ENCODE measurements at places on chromosomes 4 and X.

GRCh38 chrX:252957-253291 is 28.3 kb upstream of the PLCXD1 start:
- no peak for DNase-seq

GRCh38 chrX:17826609-17827496 is 34.2 kb downstream of the RAI2 start:
- DNase-seq = no peak

GRCh38 chr4:3294401-3295241 is 1.8 kb downstream of the RGS12 start:
- peak; percentile 85 for DNase-seq

DNA sequence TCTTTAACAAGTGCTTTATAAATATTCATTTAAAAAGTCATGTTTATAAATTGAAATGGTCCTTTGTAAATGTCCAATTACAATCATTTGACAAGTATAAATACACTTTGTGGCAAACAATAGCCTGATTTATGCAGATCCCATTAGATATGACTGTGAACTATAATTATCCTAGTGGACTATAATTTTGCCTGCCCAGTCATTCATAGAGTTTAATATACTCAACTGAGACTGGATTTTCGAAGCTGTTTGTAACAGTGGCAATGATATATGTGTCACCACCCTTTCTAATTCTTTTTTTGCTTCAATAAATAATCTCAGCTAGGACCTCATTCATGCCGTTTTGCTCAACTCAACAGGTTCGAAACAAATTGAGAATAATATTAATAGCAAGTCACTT is 732.0 kb downstream of the PCDH18 start:
- DNase-seq = no peak

GRCh38 chr4:101801958-101802357 is 11.4 kb downstream of the BANK1 start:
- no peak for DNase-seq

- no peak for DNase-seq
These were observed 42.9 kb downstream of the FAT4 start for GRCh38 chr4:125357675-125358074.

DNA sequence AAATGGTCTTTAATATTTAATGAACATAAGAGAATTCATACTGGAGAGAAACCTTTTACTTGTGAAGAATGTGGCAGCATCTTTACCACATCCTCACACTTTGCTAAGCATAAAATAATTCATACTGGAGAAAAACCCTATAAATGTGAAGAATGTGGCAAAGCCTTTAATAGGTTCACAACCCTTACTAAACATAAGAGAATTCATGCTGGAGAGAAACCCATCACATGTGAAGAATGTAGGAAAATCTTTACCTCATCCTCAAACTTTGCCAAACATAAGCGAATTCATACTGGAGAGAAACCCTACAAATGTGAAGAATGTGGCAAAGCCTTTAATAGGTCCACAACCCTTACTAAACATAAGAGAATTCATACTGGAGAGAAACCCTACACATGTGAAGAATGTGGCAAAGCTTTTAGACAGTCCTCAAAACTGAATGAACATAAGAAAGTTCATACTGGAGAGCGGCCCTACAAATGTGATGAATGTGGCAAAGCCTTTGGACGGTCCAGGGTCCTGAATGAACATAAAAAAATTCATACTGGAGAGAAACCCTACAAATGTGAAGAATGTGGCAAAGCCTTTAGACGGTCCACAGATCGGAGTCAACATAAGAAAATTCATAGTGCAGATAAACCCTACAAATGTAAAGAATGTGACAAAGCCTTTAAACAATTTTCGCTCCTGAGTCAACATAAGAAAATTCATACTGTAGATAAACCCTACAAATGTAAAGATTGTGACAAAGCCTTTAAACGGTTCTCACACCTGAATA is 35.6 kb downstream of the ZNF141 start:
- no peak for DNase-seq

DNA sequence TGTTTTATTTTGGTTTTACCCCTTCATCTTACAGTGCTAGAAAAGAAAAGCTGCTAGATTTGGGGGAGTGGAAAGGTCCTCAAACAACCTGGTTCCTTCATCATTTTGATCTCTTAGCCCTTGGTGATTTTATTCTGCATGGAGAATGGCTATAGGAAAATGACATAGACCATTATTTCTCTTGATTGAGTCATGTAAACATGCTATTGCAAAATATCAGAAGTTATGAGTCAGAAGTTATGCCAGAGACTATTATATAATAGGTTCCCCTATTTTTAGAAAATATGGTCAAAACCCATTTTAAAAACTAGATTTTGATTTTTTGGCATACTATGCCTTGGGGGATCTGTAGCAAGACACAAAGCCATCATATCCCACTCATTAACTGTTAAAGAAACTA is 83.7 kb upstream of the FAM9C start:
- no peak for DNase-seq

GRCh38 chr4:47373174-47373573 is 90.3 kb downstream of the COMMD8 start:
- no peak for DNase-seq

DNA sequence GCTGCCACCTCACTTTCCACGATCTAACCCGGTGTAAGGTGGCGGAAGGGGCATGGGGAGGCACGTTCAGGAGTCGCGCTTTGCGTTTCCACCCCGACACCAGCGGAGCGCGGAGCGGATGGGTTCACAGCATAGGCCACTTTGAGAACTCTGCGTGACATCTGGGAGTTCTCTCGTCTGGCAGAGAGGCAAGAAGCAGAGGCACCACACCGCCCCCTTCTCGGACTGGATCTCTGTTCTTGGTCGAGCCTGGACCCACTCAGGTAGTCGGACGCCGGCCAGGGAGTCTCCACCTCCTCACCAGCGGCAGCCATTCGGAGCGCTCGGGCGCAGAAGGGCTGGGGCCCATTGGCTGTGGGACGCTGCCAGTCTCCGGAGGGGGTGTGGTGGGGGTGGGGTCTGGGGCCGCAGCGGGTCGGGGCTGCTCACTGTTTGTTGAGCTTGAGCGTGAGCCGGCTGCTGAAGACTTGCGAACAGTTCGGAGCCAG is at the start of gene DACH2:
Gene DACH2, plus strand, starts transcription at position 428 of the 488 bp plus-strand sequence.
- DNase-seq = peak; percentile 92

GRCh38 chrX:34300871-34301270 is 168.8 kb upstream of the FAM47A start:
- DNase-seq = no peak

- no peak for DNase-seq
These were observed 31.2 kb downstream of the CCDC149 start for GRCh38 chr4:24881508-24882196.

DNA sequence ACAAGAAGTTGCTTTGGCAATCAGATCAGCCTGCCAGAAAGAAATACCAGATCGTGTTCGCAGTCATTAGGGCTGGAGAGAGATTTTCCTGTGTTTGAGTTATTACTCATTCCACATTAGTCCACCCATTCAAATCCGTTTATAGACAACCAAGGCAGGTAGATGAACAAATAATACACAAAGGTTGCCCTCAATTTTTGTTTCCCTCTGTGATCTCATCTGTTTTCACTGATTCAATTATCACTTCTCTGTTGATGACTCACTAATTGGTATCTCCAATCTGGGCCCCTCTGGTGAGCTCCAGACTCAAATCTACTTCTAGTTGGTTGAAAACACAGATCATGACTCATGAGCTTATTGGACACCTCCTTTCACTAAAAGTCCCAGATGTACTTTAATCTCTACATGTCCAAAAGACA is 54.5 kb downstream of the CHM start:
- no peak for DNase-seq

- DNase-seq = no peak
These were observed at the start of gene CWH43 for GRCh38 chr4:48985976-48986653. Gene CWH43, plus strand, starts transcription at chr4:48986275. Its CDS starts 155 bp downstream, at chr4:48986430.

GRCh38 chr4:75922588-75922987 is 18.2 kb downstream of the NAAA start:
- DNase-seq = no peak

GRCh38 chr4:110170861-110171260 is 27.6 kb downstream of the ELOVL6 start:
- no peak for DNase-seq

GRCh38 chr4:147560625-147561024 is 56.6 kb upstream of the TMEM184C start:
- DNase-seq = no peak

- DNase-seq = peak; percentile 72
These were observed 42.8 kb downstream of the ENPP6 start for GRCh38 chr4:184174571-184175488.

DNA sequence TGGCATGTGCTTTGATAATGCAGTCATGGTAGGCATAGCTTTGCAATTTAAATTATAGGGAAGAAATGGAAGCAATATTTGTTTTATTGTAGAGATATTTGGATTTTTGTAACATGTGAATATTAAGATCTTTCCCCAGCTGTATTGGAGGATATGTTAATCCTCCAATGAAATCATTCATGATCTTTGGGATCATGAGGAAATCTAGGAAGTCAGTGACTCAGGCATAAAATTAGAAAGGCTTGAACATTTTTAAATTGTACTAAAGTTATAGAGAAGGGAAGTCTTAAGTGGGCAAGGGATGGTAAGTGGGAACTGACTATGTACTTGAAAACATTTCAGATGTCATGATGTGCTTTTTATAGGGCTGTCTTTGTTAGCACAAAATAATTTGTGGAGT is 46.8 kb downstream of the FIP1L1 start:
- no peak for DNase-seq

- DNase-seq = no peak
These were observed 47.9 kb downstream of the BEND4 start for GRCh38 chr4:42104521-42104920.

- no peak for DNase-seq
These were observed 432.8 kb downstream of the ANKRD50 start for GRCh38 chr4:124279741-124280140.

DNA sequence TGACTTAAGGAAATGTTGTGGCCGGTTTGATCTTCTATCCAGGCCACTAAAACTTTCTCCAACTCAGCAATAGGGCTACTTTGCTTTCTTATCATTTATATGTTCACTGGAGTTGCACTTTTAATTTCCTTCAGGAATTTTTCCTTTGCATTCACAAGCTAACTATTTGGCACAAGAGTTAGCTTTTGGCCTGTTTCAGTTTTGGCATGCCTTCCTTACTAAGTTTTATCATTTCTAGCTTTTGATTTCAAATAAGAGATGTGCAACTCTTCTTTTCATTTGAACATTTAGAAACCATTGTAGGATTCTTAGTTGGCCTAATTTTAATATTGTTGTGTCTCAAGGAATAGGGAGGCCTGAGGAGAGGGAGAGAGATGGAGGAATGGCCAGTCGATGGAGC is 79.8 kb upstream of the TLL1 start:
- DNase-seq = no peak

DNA sequence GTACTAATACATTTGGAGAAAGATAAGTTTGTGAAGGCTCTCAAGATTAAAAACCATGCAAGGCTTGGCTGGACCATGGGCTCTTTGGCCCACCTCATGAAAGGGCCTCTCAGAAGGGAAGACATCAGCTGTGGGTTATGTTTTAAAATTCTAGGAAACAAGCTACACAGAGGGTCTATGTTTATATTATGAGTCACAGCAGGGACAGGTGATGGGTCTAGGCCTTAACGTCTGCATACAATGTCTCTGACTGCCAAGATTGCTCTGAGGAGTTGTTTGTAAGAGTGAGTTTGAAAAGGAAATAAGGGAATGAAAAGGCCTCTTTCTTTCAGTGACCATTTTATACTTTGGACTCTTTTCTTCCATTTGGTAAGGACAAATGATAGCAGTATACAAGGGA is 77.0 kb upstream of the ARMCX2 start:
- DNase-seq = no peak

GRCh38 chr4:41878170-41878969 is 56.9 kb upstream of the TMEM33 start:
- no peak for DNase-seq

DNA sequence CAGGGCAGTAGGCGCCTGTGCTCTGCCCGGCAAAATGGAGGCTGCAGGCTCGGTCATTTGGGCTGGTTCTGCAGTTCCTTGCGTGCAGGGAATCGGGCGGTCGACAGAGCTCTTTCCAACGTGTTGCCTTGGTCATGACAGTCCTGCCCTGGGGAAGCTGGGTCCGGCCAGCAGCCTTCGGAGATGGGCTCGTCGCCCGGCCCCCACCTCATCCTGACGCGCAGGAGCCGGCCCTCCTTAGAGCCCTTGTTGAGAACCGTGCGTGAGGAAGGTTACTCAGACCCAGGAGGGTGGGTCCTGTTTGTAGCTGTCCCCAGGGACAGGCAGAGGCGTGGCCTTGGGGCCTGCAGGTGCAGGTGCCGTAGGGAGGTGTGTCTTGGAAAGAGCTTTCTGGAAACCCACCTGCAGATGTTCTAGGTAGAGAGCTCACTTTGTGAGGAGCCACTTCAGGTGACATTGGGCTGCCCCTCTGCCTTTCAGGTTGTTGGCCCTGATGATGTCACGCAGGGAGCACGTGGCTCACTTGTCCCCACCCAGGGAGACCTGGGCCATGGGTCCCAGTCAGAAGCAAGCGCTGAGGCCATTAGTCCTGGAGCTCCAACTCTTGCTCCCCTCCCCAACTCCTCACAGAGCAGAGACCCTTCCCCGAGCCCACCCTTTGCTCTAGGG is 15.2 kb upstream of the HGFAC start:
- DNase-seq = no peak

DNA sequence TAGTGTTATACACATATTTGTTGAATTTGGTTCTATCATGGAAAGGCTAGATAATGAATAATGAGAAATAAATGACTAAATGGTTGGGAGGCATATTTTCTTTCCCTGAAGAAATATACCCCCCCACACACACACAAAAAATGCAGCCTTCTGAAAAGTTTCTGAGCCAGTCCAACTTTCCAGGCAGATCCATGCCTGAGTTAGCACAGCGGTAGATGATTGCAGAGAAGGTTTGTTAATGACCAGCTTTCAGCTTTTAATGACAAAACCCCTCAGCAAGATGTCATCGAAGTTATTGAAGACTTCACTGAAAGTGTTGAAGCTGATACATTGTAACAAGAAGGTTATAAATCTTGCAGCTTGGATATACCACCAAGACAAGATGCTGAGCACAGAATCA is 61.4 kb downstream of the GBA3 start:
- DNase-seq = no peak

DNA sequence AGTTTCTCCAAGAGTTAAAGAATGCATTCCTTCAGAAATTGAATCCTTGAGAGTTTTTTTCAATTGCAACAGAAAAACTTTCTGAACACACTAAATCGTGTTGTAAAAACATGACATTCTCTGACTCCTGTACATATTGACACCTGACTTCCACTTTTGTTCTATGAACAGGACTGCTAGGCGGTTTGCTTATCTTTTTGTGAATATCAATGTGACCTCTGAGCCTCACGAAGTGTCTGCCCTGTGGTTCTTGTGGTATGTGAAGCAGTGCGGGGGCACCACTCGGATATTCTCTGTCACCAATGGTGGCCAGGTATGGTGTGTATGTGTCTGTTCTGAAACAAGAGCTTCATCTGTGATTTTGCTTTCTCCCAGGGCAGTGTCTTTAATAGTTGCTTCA is 71.9 kb downstream of the MAOA start:
- DNase-seq = no peak

DNA sequence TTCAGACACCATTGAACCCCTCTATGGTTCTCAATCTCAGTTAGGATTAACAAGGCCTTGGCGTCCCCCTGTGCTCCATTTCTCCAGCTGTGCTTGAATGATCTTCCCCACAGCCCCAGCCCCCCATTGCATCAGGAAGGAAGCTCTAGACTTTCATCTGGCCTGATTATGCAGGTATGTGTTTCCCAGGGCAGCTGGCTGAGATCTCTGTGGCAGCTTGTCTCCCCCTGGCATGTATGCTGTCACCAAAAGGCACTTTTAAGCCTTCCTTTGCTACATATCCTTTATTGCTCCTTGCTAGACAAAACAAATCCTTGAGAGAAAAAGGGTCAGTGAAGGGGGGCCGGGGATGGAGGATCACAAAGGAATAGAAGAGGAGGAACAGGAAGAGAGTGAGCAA is 1056.0 kb upstream of the SLIT2 start:
- DNase-seq = no peak

Measured in lower leg skin (tissue), 4 donors.